Placental pericyte (primary cell): ENCODE measurements at places on chromosomes 5 and 9. TPM values are rescaled to one million over a fixed set of nuclear protein-coding genes. Genes with fewer than 3 reads are reported as not detected.

Gene CDH6
- 5.7 TPM in 1 of 2 replicates, not detected in the other for total RNA-seq

Gene PCDHA9
- total RNA-seq, result under 0.01 TPM in 2 replicates

Gene INSL4
- total RNA-seq, result not detected in 2 replicates

Gene AGGF1
- total RNA-seq, result 18.6 and 23.5 TPM in 2 replicates

Gene FAM193B
- 27.6 and 27.9 TPM in 2 replicates for total RNA-seq

Gene EEIG1
- 14.0 and 26.3 TPM in 2 replicates for total RNA-seq

Gene ZNF883
- under 0.01 and 0.22 TPM in 2 replicates for total RNA-seq

Gene SHOC1
- under 0.01 and 0.14 TPM in 2 replicates for total RNA-seq

Gene SCGB3A2
- not detected in 2 replicates for total RNA-seq

Gene ABCA1
- 124 and 239 TPM in 2 replicates for total RNA-seq

Gene LCN6
- total RNA-seq, result not detected in 2 replicates

Gene SCGB3A1
- not detected in 2 replicates for total RNA-seq

Gene VCAN
- total RNA-seq, result 200 and 945 TPM in 2 replicates

Gene STOML2
- total RNA-seq, result 143 and 232 TPM in 2 replicates

Gene CAPSL
- not detected in 2 replicates for total RNA-seq

Gene COL15A1
- 5.4 and 108 TPM in 2 replicates for total RNA-seq

Gene SLCO6A1
- under 0.01 and 0.14 TPM in 2 replicates for total RNA-seq

Gene PCDHGB3
- 2.6 and 3.3 TPM in 2 replicates for total RNA-seq

Gene IFNW1
- not detected in 2 replicates for total RNA-seq

Gene FOXD4L3
- total RNA-seq, result 0.14 TPM in 1 of 2 replicates, not detected in the other

Gene SV2C
- total RNA-seq, result not detected in 2 replicates

Gene DPYSL3
- total RNA-seq, result 147 and 201 TPM in 2 replicates

Gene TTC1
- total RNA-seq, result 40.8 and 42.5 TPM in 2 replicates

Gene SEMA6A
- total RNA-seq, result 1.1 TPM in 2 replicates

Gene KCNN2
- total RNA-seq, result 0.88 and 1.1 TPM in 2 replicates

Gene AP3B1
- 63.2 and 74.6 TPM in 2 replicates for total RNA-seq

Gene GPR150
- under 0.01 and 0.43 TPM in 2 replicates for total RNA-seq

Gene PCDHGA1
- total RNA-seq, result 0.43 and 0.88 TPM in 2 replicates

Gene TMEM171
- 5.5 and 30.2 TPM in 2 replicates for total RNA-seq

Gene DMRT3
- total RNA-seq, result not detected in 2 replicates

Gene TMEM8B
- total RNA-seq, result 0.86 and 2.6 TPM in 2 replicates

Gene PCDHA11
- 0.57 TPM in 1 of 2 replicates, not detected in the other for total RNA-seq

Gene PCDHB15
- total RNA-seq, result under 0.01 and 0.14 TPM in 2 replicates

Gene LCN12
- 0.88 TPM in 1 of 2 replicates, not detected in the other for total RNA-seq

Gene TAS2R1
- total RNA-seq, result 0.29 TPM in 1 of 2 replicates, not detected in the other

Gene ANKRD33B
- total RNA-seq, result 1.4 and 3.1 TPM in 2 replicates

Gene ZNF454
- 0.86 and 2.0 TPM in 2 replicates for total RNA-seq

Gene FEM1C
- total RNA-seq, result 14.0 and 17.8 TPM in 2 replicates

Gene ACTBL2
- 1.8 and 3.3 TPM in 2 replicates for total RNA-seq

Gene ADGRV1
- 0.14 and 0.66 TPM in 2 replicates for total RNA-seq

Gene AIF1L
- total RNA-seq, result 0.14 and 0.22 TPM in 2 replicates

Gene AK8
- 0.14 and 0.66 TPM in 2 replicates for total RNA-seq

Gene CKMT2
- total RNA-seq, result 0.29 and 0.44 TPM in 2 replicates

Gene ISL1
- not detected in 2 replicates for total RNA-seq

Gene TRAPPC13
- 25.8 and 26.5 TPM in 2 replicates for total RNA-seq

Gene PCDHB8
- 0.29 TPM in 1 of 2 replicates, not detected in the other for total RNA-seq

Gene TMEM252
- total RNA-seq, result not detected in 2 replicates

Gene RORB
- under 0.01 and 0.72 TPM in 2 replicates for total RNA-seq

Gene ZNF608
- 5.5 and 11.5 TPM in 2 replicates for total RNA-seq

Gene S1PR3
- total RNA-seq, result 39.2 and 93.8 TPM in 2 replicates

Gene CDX1
- total RNA-seq, result 0.22 and 0.57 TPM in 2 replicates

Gene CYLC2
- not detected in 2 replicates for total RNA-seq
